ENCODE measurements at places on chromosomes 12 and 14.

DNA sequence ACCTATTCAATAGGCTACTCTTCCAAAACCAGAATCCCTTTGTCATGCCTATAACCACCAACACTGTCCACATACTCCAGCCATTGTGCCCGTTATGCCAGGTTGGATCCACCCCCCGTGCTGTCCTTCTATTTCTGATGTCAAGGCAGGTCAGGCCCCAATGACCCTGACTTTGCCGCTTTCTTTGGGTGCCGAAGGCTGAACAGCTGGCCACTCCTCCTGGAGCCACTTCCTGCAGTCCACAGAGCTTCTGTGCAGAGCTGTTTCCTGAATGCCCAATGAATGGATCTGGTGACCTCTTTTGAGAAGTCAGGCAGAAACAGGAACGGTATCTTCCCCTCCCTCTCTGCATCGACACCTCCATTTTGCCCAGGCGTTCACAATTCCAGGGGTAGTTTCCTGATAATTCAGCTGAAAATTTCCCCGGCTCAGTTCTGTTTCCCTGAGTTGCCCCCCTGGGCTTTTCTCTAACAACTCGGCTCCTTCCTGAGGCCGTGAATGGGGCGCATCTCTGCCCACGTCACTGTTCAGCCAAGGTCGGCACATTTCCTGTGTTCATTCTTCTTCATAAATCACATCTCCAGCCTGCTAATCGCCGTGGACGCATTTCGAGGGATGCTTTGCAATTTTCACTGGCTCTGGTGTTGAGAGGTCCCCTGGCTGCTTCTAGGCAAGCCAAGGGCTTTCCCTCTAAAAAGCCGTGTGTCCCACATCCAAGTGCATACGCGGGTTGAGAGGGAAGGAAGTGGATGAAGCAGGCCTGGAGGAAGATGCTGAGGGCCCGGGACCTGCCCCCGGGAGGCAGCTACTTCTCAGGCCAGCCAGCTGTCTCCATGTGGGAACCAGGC lies 86.5 kb downstream of the PAPOLA start:
- no peak for DNase-seq

DNA sequence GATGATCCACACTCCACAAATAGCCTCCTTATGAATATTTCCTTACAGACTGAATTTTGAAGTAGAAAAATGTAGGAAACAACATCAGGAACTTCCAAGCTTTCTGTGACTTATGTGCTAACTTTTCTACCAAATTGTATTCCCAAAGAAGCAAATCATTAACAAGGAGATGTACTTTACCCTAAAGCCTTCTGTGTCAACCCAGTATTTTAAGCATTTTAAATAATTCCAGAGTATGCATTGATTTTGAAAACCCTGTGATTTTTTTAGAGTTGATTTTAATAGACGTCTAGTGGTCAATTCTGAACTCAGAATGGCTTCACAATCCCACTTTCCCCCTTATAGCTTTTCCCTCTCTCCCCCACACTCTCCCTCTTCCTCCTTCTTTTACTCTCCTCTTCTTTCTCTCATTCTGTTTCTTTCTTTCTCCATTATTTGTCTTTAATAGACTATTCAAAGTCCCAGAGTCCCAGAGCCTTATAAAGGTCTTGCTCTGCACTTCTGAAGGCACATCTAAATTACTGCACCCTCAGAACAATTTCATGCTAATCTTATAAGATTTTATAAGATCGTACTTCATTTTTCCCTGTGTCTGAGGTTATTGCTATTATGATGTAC lies 10.1 kb upstream of the MYF6 start:
- DNase-seq = no peak

DNA sequence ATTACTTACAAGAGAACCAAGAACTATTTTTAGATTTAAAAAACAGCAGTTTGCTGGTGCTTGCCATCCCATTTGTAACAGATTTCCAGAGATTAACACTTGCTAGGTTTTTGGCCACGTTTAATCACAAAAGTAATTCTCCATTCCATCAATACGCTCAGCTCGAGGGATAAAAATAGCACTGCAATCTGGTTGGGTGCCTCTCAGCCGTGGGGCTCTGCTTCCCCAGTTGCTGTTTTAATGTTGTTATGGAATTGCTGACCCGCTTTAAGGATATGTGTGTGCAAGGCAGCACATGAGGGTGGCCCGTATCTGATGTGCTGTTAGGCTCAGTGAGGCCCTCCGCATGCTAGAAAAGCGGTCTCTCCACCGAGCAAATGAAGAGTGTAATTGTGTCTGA lies 222.2 kb upstream of the TMEM260 start:
- no peak for DNase-seq

GRCh38 chr12:61524851-61525250 lies 735.4 kb upstream of the USP15 start:
- DNase-seq = no peak

GRCh38 chr12:120836114-120836684 lies 68.0 kb downstream of the SPPL3 start:
- no peak for DNase-seq

GRCh38 chr14:99715266-99716000 lies 31.3 kb downstream of the CYP46A1 start:
- DNase-seq = no peak

Data from AG09309 (cell line).